ENCODE measurements at places on chromosomes 1 and 21.

DNA sequence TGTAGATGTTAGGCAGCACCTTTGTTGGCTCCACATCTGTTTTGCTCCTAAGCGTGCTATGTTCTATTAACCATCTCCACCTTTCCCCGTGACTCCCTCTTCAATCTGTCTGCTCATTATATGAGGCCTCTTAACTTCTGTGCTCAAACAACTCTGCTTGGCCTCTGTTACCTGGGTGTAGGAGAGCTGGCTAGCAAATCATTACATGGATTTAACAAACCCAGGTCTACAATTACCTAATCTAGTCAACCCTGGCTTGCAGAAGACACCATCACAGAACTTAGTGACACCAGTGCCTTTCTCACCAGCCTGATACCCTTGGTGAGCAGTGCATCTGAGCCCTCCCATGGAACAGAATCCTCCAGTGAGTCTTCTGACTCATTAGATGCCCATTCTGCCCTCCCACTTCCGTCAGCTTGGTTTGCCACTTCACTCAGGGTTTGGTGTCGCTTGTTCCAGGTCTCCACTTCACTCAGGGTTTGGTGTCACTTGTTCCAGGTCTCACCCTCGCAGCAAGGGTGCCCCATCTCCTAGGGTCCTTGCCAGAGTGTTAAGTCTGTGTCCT, 92.0 kb upstream of the KIF26B start:
- no peak for DNase-seq

DNA sequence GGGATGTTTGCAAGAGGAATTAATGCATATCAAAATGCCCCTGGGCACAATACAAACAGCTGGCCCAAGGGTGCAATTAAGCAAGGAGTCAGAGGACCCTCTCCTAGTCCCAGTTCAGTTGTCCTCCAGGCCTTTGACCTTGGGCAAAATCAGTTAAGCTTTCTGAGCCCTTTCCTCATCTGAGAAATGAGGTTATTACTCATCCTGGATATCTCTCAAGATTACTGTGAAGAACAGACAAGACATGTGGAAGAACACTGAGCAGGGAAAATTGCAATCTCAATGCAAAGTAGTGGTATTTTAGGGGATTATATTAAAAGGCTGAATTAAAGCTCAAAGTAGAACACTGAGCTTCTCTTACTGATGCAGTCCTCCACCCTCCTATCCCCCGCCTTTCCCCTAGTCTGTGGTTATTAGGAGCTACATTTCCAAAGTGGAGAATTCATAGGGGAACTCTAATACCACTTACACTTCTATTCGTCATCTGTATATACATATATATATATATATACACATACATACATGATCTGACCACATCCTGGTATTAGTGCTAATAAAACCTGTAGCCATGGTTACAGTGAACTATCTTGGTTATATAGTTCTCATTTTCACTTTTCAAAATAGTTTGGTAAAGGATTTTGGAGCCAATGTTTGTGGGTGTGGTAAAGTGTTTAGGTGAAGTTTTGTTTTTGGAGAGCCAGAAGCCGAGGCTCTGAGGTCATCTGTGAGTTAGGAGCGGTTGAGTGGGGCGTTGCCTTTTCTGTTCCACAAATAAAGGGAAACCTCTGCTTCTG, 18.1 kb downstream of the KIAA0040 start:
- DNase-seq = no peak

GRCh38 chr1:209747580-209748262, 8.1 kb upstream of the TRAF3IP3 start:
- DNase-seq = peak; percentile 96

GRCh38 chr21:45478115-45478801, 64.0 kb downstream of the SLC19A1 start:
- no peak for DNase-seq

DNA sequence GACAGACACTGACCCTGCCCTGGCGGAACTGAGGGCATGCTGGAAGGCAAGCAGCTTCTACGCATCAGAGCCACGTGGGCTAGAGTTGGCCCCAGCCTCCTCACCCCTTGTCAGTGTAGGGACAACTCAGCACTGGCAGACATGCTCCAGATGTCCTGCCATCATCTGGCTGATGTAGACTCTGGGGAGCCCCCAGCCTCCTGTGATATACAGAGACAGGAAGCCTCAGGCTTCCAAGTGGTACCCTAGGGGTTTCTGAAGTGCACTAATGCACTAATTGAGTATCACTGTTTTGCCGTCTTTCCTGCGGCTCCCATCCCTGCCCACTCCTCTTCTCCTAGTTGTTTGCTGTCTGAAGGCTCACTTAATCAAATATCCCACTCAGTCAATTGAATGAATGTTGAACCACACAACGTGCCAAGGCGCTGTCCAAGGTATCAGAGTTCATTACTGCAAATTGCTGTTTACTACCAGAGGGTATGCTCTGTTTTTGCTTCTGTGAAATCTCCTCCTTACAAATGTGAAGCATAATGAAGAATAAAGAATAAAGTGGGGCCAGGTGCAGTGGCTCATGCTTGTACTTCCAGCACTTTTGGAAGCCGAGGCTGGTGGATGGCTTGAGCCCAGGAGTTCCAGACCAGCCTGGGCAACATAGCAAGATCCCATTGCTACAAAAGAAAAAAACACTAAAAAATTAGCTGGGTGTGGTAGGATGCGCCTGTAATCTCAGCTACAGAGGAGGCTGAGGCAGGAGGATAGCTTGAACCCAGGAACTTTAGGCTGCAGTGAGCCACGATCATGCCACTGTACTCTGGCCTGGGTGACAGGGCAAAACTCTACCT, 76.4 kb upstream of the ZBTB18 start:
- no peak for DNase-seq

- DNase-seq = no peak
Observed at GRCh38 chr1:229186373-229187056, 84.4 kb upstream of the RAB4A start.

DNA sequence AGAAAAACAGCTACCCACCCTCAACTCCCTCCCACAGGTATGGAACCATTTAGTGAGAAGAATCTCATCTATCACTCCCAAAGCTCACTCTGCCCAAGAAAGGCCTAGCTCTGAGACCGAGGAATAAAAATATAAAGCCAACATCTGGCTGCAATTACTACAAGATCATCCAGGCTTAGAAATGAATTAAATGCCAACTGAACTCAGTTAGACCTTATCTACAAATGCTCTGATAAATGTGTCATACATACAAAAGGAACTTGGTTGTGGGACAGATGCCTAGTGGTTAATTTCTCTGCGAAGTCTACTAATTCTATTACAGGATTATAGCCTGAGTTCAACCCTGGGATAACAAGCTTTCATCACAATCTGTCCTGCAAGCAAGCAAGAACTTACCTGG, 6.7 kb downstream of the ADIPOR1 start:
- DNase-seq = no peak

- no peak for DNase-seq
Observed at GRCh38 chr1:175797576-175797975, 54.2 kb upstream of the TNR start.

DNA sequence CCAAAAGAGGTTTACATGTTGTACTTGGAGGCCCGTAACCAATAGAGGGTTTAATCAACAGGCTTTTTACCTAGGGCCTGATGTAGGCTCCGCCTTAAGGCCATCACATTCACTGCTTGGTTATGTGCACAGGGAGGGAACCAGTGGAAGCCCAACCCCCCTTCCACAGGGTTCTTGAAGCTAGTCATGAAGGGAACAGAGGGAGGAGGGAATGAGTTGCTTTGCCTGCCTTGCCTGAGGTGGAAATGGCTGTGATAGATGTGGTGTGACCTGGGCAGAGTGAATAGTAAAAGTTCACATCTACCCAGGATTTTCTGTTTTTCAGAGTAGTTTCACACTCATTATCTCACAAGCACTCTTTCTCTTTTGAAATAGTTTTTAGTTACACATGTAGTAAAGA, 215.1 kb downstream of the ST6GALNAC3 start:
- DNase-seq = no peak

GRCh38 chr21:43944078-43944633, 68.0 kb upstream of the TRAPPC10 start:
- DNase-seq = no peak
